ENCODE measurements at places on chromosomes 3 and 15.
A peak's percentile ranks its signal among the peaks of the same experiment; 100 is the strongest.

- DNase-seq: peak; percentile 46
Observed at GRCh38 chr3:70360979-70361760, 48.7 kb upstream of the MDFIC2 start.

DNA sequence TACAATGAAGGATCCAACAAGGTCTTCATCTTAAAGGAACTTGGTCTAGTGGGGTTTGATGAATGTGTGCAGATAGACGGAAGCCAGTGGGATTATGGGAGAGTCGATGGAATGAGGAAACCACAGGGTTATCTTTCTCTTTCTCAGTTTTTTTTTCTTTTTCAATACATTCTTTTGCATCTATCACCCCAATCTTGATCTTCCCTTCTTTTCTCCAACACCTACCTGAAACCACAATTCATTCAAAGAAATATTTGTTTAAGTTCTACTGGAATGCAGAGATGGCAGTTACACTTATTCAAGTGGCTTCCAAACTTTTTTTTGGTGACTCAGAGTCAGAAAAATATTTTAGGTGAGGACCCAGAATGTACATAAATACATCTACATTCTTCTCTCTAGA is 1.7 kb downstream of the TMEM212 start:
- no peak for DNase-seq

DNA sequence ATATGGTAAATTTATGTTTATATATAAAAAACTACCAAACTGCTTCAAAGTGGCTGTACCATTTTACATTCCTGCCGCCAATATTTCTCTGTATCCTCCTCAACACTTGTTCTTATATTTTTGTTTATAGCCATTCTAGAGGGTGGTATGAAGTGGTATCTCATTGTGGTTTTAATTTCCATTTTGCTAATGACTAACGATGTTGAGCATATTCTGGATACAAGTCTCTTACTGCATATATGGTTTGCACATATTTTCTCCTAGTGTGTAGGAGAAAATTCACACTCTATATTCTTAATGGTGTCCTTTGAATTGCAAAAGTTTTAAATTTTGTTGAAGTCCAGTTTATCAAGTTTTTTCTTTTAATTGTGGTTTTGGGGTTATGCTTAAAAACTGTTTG is 15.1 kb downstream of the NMD3 start:
- no peak for DNase-seq

DNA sequence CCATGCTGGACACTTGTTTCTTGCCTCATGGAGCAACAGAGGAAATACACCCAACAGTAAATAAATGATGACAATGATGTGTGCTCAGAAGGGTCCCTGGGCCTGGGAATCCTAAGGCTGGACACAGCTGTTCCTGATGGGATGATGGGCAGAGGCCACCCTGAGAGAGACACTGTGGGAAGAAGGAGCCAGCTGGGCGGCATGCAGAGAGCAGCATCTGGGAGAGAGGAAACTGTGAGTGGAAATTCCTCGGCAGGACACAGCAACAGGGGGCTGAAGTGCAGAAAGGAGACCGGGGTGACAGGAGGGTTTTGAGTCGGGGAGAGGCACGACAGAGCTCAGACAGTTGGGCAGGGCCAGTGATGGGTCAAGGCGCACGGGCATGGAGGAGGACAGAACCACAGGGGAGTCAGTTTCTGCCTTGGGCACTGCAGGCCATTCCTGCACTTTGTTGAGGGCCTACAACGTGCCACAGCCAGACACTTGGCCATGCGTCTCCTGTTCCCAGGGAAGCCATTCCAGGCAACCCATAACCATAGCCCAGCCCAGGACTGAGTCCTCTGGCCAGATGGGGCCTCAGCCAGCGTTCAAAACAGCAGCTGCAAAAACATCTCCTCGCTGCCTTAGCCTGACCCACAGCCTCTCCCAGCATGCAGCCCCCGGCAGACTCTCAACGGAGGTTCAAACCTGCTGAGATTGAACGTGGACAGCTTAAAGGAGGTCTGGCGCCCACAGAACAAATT is 36.7 kb upstream of the SLC6A1 start:
- no peak for DNase-seq
